Endodermal cell (in vitro differentiated cells): ENCODE measurements at places on chromosomes 5 and 9. TPM values are rescaled to one million over a fixed set of nuclear protein-coding genes. Genes with fewer than 3 reads are reported as not detected.
A peak's percentile ranks its signal among the peaks of the same experiment; 100 is the strongest.

Gene GPR150
- 0.22 to 0.45 TPM (median 0.29 TPM) in 3 replicates for total RNA-seq

Gene CCDC127
- 6.9 to 8.4 TPM (median 6.9 TPM) in 3 replicates for total RNA-seq

Gene PCDHB3
- 4.3 to 5.1 TPM (median 4.6 TPM) in 3 replicates for total RNA-seq

Gene CCNH
- total RNA-seq: 36.1 to 44.3 TPM (median 37.7 TPM) in 3 replicates

Gene TLR4
- total RNA-seq: 0.07 TPM in 2 replicates

Gene TPPP
- total RNA-seq: 0.70 and 0.77 TPM in 2 replicates

Gene KIF3A
- 17.4 to 25.2 TPM (median 22.5 TPM) in 3 replicates for total RNA-seq

Gene HAUS6
- 26.3 and 29.6 TPM in 2 replicates for total RNA-seq

Gene CCDC69
- 4.8 and 6.4 TPM in 2 replicates for total RNA-seq

Gene SARDH
- total RNA-seq: 6.6 and 8.4 TPM in 2 replicates

- DNase-seq: no peak
Measured at GRCh38 chr5:1411099-1411498, 34.1 kb downstream of the SLC6A3 start.

DNA sequence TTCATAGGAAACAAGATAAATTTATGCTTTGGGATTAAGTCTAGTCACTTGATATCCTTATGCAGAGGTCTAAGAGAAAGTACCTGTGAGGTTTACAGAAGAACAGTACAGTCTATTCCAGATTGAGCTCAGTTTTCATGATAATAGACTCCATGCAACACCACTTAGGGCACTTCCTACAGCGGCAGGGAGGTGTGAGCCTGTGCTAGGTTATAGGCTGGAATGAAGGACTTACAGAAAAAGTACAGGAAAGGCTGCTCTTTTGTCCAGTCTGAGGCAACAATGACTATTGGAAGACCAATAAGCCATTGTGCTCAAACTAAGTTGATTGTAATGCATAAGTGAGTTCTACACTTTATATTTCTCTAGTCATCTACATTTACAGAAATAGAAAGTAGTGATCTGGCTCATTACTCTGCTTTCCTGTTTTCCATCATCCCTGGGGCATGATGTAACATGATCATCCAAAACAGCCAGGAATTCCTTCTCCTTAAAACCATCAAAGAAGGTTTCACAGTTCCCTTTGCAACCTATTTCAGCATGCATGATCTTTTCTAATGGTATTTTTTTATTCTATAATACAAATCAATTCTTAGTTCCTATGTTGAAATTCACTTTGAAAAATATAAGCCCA lies 322.8 kb downstream of the SLF1 start:
- DNase-seq: no peak

DNA sequence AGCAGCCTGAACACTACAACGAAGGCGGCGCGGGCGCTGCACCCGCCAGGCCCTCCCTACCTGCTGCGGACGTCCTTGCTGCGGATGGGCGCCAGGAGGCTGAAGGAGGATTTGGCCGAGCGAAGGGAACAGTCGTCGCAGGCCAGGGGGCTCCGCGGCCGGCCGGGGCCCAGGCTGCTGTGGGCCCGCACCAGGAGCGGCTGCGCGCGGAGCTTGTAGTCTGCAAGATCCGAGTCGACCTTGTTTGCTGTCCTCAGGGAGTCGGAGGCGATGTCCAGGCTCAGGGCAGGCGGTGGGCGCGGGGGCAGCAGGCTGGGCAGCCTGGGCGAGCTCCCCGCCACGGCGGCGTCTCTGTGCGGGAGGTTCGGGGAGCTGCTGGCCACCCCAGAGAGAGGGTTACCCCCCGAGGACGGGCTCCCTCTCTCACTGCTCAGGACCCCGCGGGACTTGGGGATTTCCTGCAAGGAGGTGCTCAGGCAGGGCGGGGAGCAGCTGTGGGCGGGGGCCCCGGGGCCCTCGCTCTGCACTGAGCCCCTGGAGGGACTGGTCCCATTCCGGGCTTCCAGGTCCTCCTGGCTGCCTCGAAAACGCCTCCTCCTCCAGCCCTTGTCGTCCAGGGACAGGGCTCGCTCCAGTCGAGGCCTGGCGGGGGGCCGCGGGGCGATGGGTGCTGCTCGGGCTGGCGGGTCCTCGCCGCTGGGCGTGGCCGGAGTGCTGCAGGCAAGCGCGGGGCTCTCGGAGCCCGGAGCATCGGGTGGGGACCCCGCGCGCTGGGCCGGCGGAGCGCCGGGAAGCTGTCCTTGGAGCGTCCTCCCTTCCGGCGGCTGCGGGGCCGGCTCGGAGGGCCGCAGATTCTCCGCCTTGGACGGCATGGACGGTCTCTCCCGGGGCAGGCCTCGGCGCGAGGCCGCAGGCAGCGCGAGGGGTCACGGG lies 831 bp downstream of the INPP5E start:
- DNase-seq: peak; percentile 75

DNA sequence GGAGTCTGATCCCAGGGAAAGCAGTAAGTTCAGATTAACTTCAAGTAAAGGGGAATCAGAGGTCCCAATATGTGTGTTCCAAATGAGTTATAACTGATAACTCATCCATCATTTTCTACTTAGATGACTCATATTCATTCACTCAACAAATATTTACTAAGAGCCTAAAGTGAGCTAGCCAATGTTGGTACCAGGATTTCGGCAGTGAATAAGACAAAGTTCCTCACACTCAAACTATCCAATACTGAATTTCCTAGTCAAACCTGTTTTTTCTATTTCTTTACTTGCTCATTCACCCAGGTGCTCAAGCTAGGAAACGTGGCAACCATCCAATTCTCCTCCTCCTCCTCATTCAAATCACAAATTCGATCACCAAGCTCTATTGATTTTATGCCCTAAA lies 25.8 kb downstream of the FBXW2 start:
- DNase-seq: no peak

DNA sequence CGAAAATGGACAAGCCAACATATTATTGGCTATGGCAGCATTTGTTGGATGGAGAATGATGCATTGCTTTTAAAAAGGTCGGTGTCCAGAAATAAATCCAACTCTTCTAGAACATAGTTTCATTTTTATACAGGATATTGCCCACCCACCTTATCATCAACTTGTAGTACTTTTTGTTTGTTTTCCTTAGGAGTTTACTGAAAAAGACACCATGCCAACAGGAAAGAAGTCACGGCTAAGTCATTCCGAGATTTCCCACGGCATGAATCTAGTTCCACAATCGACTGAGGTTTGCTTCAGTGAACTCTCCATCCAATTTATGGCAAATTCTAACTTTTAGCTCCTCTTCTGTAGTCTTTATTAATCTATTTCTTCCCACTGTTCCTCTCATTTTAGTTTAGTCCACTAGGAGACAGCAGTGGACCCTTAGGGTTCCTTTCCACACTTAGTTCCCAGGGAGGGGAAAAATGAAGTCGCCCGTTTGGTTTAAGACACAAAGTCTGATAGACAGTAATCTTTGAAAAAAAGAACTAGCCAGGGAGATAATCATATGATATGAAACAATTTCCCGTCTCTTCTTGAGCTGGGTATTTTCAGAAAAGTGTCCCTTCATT lies 237.5 kb downstream of the AP3B1 start:
- DNase-seq: no peak

GRCh38 chr9:90972057-90972456 lies 170.4 kb downstream of the SYK start:
- DNase-seq: no peak

DNA sequence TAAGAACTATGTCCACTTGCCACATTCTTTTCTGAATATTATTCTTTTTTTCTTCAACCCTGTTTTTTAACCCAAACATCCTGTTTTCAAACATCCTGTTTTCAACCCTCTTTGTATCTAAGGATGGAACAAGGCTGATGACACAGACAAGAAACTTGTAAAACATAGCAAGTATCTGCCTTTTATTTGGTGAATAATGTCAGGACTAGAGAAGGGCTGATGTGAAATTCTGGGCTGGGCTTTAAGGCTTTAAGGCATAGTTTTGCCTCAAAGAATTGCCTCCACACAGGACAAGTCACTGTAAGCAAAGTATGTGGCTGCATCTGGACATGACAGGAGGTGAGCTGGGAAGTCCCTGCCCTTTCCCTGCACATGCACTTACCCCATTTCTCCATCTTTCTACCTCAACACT lies 42.5 kb upstream of the RIC1 start:
- no peak for DNase-seq

- no peak for DNase-seq
Measured at GRCh38 chr5:60544142-60544541, 155.8 kb downstream of the DEPDC1B start.

GRCh38 chr9:94948567-94949235 lies 222.2 kb downstream of the AOPEP start:
- DNase-seq: no peak

- peak; percentile 96 for DNase-seq
Measured at GRCh38 chr9:127503947-127504886, 52.9 kb downstream of the LRSAM1 start.
